ENCODE measurements at places on chromosomes 4 and X.

DNA sequence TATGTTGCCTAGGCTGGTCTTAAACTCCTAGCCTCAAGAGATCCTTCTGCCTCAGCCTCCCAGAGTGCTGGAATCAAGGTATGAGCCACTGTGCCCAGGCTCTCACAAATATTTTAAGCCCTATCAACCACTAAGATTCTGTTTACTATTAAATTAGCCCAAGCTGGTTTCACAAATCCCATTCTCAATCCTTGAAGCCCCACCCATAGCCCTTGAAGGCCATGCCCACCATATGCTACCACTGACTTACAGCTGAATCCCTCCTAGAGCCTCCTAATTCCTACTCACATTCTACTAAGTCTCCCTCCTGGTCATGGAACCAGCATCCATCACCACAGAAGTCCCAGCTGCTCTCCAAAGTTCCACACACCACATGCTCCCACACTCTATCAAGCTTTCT is 9.7 kb downstream of the GRIPAP1 start:
- no peak for DNase-seq

GRCh38 chr4:120709991-120710390 is 212.5 kb downstream of the PRDM5 start:
- DNase-seq = no peak

DNA sequence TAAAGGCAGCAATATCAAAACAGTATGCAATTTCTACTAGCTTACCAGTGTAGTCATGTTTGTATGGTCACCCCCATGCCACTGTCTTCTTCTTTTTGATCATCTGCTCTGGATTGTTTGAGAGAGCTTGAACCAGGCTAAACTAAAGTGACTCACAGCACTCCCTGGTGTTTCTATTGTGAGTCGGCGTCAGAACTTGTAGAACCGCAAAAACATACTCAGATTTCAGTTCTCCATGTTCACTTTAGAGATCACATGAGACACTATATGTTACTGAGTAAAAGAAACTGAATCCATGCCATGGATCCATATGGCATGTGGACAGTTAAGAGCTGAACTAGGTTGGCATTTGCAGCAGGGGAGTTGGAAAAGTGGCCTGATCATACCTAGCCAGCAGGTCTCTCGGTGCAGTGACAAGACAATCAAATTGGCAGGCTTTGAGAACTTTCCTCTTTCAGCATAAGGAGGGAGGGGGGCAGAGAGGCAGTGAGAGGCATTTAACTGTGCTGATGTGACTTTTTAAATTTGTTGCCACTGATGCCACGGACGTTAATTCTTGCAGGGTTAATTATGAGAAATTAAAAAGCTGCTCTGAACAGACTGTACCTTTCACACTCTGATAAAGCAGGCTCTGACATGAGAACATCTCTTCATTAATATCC is 88.4 kb downstream of the AFF2 start:
- no peak for DNase-seq

DNA sequence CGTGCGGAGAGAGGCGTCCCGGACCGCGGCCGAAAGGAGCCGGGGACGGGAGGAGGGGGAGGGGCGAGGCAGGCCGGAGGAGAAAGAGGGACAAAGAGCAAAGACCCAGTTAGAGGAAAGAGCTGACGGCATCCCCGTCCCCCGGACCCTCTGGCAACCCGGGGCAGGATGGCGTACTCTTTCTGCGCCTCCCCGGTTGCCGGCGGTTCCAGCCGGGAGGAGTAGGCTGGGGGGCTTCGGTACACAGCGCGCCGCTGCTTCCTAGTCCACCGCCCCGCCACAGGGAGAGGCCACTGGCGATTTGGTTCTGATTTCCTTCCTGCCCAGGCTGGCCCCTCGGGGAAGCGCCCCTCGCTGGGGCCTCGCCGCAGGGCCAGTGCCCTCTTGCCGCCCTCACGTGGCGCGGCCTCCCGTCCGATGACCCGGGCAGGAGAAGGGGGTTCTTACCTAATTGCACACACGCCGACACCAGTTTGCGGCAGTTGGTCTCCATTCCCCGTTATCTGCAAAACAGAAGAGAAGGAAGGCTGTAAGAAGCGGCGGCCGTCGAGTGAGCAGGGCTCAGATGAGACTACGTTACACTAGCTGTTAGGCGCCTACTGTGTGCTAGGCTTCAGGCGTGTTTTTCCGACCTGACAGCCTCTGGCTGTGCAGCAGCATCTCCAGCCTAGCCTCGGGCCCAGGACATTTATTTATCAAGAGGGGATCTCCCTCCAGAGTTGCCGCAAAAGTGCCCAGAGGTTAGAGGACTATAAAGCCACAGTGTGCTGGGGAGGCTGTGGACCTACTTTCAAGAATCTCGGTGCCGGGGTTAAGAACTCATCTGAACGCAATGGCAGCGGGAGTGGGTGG is 9.9 kb upstream of the PITX2 start:
- DNase-seq = no peak

- no peak for DNase-seq
Observed at GRCh38 chr4:71537551-71538065, 198.8 kb downstream of the SLC4A4 start.

DNA sequence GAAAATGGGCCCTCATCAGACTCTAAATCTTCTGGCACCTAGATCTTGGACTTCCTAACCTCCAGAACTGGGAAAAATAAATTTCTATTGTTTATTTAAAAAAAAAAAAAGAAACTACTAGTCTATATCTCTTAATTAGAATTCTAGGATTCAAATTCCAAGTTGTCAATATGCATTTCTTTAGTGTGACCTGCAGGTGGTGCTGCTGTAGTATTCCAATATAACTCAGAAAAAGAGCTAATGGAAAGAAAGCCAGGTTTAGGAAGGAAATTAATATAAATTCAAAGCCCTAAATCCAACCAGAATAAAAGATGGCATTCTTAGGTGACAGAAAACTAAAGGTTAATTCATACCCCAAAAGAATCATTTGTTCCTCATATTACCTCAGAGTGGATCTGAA is 80.0 kb upstream of the NALF2 start:
- no peak for DNase-seq

DNA sequence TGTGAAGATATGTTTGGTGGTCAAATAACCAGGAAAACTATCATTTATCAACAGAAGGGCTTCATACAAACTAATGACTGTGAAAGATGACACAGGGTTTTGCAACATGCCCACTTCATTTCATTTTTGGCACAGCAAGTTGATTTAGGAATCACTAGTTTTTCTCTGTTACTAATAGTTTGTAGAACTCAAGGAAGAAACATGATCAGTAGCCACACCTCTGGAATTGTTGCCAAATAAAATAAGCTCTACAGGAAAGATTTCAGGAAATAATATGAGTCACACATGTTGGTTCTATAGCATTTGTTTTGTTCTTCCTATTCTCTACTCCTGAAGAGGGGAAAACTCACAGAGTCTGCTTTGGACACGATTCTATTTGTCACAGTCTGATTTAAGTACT is 255.4 kb downstream of the TLL1 start:
- no peak for DNase-seq

- DNase-seq = no peak
Observed at GRCh38 chr4:182449930-182450439, 206.8 kb downstream of the TENM3 start.

GRCh38 chr4:81870275-81870674 is 398.6 kb upstream of the RASGEF1B start:
- no peak for DNase-seq

- no peak for DNase-seq
Observed at GRCh38 chrX:138986866-138987265, 275.3 kb upstream of the FGF13 start.

DNA sequence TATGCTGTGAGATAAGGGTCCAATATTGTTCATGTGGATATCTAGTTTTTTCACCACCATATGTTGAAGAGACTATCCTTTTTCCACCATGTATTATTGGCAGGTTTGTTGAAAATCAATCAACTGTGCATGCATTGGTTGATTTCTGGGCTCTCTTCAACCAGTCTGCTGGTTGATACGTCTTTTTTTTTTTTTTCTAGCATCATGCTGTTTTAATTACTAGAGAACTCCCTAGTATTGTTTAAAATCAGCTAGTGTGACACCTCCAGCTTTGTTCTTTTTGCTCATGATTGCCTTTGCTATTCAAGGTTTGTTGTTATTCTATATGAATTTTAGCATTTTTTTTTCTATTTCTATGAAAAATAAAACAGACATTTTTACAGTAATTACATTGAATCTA is 123.9 kb downstream of the SLC7A11 start:
- DNase-seq = no peak

DNA sequence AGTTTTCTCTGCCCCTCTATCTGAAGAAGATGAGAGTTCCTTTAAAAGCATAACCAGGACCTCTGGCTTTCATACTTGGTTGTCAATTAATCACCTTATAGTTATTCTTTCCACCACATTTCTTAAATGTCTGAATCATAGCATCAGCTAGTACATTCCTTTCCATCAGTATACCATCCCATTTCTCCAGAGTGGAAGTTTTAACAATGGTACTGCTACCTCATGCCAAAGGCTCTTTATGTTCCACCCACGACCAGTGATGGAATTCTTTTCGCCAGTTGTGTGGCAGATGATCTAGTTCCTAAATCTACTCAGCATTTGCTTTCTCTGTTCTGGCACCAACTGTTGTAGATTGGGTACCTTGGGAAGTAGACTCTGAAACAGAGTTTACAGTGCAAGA is 379.8 kb downstream of the ZNF674 start:
- no peak for DNase-seq

- DNase-seq = no peak
Observed at GRCh38 chrX:95953564-95953963, 731.1 kb upstream of the DIAPH2 start.

DNA sequence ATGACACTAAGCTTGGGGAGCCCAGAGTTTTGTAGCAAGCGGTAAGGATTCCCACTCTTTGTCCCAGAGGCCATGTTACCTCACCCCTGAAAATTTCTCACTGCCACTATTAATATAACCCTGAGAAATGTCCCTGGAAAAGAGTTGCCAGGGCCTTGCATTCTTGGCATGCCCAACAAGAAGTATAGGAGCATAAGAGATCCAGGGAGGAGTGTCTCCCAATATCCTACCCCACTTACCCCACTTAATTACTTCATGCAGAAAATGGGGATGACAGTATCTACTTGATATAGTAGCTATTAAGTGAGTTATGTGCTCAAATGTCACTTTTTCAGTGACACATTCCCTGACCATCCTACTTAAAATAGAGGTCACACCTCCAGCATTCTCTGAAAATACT is 120.5 kb upstream of the C1GALT1C1 start:
- DNase-seq = no peak

DNA sequence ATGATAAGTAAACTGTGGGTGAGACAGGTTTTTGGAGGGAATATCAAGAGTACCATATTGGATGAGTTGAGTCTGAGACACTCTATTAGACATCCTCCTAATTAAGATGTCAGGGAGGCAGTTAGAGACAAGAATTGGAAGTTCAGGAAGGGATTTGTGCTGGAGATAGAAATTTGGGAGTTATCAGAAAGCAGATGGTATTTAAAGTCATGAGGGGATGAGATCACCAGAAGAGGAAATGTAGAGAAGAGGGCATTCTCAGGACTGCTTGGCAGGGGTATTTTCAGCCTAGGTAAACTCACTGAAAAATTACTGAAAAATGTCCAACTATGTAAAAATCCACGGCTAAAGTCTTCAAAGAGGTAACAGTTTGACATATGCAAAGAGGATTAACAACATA is 161.6 kb upstream of the PGRMC2 start:
- DNase-seq = no peak

DNA sequence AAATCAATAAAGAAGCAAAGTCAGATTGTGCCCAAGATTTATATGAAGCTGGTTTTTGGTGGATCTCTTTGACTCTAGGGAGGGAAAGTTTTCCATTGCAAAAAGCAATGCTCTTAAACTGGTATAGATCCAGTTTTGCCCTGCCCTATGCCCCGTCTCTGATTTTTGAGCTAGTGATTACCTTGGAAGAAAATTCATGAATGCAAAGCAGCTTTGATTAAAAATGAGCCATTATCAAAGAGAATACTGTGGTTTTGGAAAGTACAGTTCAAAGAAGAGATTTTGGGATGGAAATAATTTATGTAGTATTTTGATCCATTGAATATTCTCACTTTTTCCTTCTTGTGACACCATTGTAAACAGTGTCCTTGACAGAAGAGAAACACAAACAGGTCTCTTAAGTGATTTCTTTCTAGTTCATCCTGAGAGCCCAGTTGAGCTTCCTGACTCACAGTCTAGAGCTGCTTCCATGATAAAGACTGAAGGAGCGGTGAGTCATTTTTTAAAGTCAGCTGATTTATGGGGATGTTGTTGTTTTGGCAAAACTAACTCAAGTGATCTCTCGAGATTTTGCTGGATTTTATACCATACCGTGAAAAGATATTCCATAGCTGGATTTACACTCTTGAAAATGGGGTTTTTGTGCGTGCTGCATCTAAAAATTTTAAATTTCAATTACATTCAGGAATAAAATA is 76.7 kb downstream of the AFF1 start:
- no peak for DNase-seq

- peak; percentile 21 for DNase-seq
Observed at GRCh38 chr4:26873391-26874026, 12.9 kb downstream of the STIM2 start.

DNA sequence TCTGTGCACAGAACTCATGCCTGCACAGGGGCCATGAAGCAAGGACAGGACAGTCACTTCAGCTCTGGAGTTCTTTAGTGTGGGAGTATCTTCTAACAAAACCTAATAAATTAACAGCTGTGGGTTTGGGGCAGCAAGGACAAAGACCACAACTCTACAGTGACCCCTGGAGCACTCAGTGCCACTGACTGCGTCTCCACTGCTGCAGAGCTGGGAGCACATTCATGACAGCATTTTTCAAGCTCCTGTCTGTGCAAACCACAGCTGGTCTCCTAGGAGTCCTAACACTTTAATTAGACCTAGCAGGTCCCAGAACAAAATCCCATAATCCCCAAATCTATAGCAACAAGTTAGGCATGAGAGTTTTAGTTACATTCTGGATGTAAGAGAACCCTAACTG is 76.5 kb downstream of the RTL9 start:
- no peak for DNase-seq

GRCh38 chr4:85701861-85702321 is 226.9 kb downstream of the ARHGAP24 start:
- no peak for DNase-seq

DNA sequence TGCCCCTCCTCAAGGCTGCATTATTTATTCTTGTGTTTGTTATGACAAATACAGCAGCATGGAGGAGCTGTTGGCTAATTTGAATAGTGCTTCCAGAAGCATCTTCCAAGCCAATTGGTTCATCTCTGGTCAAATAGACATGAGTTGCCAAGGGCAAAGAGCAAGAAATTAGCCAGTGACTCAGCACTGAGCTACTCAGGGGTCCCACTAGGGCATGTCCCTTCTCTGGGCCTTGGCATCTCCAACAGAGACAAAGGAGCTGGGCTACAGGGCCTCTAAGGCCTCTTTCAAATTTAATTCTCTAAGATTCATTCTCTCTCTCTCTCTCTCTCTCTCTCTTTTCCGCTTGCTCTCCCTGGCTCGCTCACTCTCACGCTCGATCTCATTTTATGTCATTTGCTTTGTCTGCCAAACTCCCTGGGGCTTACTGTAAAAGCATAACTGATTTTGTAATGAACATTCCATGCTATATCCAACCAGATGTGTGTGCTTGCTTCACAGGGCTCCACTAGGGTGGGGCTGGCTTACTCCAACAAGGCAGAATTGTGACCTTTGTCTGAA is 86.7 kb upstream of the MAGEA4 start:
- no peak for DNase-seq

- no peak for DNase-seq
Observed at GRCh38 chrX:122913134-122913533, 270.9 kb upstream of the GRIA3 start.

Data from stimulated activated CD8-positive, alpha-beta memory T cell treated with anti-CD3 and anti-CD28 coated beads, Interleukin-7, amount 100 ng/mL, for 1 hour (primary cell).